RCC 7860 (cell line): ENCODE measurements at places on chromosomes 5 and 9.
A peak's percentile ranks its signal among the peaks of the same experiment; 100 is the strongest.

GRCh38 chr5:150162142-150162513 is 4.5 kb upstream of the CDX1 start:
- DNase-seq, result no peak

- DNase-seq, result peak; percentile 26
Measured at GRCh38 chr5:138953387-138954256, 78.5 kb upstream of the LRRTM2 start.

DNA sequence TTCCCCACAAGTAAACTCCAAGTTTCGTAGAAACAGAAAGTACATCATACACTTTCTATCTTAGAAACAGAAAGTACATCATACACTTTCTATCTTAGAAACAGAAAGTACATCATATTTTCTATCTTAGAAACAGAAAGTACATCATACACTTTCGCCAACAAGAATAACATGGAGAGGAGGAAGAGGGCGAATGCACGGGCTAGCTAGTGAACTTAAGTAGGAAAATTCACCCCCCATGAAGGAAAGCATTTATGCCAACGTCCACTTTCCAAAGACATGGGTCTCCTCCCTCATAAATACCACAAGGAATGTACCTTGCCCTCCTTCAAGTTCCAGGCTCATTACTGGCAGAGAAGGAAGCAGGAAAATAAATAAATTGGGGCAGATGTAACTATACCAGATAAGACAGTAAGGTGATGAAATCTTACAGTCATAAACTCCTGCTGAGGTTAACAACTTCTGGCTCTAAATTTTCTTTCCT is 64.7 kb downstream of the FRMD3 start:
- peak; percentile 49 for DNase-seq

GRCh38 chr5:173592050-173592669 is 24.3 kb downstream of the BOD1 start:
- peak; percentile 29 for DNase-seq

- no peak for DNase-seq
Measured at GRCh38 chr5:90813392-90813791, 254.8 kb downstream of the ADGRV1 start.

GRCh38 chr9:16121601-16122286 is 568.9 kb downstream of the CCDC171 start:
- peak; percentile 7 for DNase-seq

DNA sequence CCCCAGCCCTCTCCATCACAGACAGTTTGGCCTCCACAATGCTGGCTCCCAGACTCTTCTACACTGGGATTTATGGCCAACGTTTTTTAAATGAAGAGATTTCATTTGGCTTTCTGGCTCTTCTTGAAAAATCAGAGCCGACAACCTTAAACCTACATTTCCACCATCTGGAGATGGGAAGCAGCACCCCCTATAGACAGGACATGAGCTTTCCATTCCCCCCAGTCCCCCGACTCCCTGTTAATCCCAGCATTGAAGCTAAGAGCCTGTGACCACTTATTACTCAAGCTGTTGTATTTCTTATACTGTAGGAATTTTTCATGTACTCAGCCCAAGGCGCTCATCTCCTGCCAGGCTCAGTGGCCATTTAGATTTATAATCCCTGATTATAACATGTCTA is 34.0 kb upstream of the AFAP1L1 start:
- DNase-seq, result no peak

DNA sequence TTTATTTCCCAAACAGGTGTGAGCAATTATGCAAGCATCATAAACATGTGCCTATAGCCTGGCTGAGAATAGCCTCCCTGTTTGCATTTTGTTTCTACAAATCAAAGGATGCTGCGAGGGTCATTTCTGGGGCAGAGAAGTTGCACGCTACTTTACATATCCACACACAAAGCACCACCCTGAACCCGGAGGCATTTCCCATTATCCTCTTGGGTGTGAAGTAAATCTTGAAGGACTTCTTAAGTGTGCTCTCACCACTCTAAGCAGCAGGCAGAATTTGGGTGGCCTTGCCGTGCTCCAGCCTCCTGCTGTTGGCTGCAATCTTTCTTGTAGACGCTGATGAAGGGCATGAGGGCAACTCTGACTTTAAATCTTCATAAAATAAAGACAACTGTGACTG is 124.0 kb upstream of the TLE4 start:
- DNase-seq, result no peak
